Foreskin keratinocyte (primary cell): ENCODE measurements at places on chromosomes 13 and 19. TPM values are rescaled to one million over a fixed set of nuclear protein-coding genes. Genes with fewer than 3 reads are reported as not detected.

The PLK5 gene
- not detected in 2 replicates for total RNA-seq

GRCh38 chr13:105341256-105341655 is 1194.2 kb downstream of the EFNB2 start:
- no peak for DNase-seq

DNA sequence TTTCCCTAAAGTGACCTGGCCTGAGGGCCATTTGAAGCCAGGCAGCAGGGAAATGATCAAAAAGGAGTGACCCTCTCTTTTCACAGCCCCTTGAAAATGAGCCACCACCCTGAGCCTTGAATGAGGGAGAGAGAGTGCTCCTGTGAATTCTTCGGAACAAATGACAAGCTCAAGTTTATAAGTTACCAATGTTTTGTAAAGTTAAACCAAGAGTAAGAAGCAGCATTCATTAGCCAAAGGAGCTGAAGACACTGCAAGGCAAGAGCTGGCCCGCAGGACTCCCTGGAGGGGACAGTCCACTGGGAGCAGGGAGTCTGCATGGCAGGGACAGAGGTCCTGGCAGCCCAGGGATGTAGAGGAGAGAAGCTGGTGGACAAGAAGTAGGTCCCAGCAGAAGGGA is 16.7 kb upstream of the CCNP start:
- no peak for DNase-seq

The NMRK2 gene
- not detected in 2 replicates for total RNA-seq

GRCh38 chr13:110221406-110222117 is 85.4 kb downstream of the COL4A1 start:
- no peak for DNase-seq

- DNase-seq: peak; percentile 32
These were observed at the start of gene PCDH9 for GRCh38 chr13:67229481-67230403. Gene PCDH9 (minus strand): TSS chr13:67230336. CDS start chr13:67228440, 1,896 bp downstream.

DNA sequence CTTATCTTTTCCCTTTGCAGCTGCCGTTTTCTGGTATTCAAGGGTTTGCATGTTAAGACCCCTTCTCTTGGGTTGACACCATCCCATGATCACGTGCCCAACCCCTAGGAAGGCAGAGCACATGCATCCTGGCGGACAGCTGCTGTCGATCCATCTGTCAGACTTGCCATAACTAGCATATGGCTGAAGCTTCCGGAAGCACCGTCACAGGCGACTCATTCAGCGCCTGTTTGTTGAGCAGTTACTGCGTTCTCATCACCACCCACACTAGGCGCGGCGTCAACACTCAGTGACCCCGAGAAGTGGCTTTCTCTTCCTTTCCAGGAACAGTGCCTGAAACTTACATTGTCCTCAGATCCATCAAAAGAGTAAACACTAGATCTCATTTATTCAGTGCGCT is 93.6 kb downstream of the SOX1 start:
- DNase-seq: no peak

- DNase-seq: no peak
These were observed 7.7 kb upstream of the WDR18 start for GRCh38 chr19:976476-976875.

GRCh38 chr13:36124236-36124822 is 6.9 kb downstream of the DCLK1 start:
- no peak for DNase-seq

DNA sequence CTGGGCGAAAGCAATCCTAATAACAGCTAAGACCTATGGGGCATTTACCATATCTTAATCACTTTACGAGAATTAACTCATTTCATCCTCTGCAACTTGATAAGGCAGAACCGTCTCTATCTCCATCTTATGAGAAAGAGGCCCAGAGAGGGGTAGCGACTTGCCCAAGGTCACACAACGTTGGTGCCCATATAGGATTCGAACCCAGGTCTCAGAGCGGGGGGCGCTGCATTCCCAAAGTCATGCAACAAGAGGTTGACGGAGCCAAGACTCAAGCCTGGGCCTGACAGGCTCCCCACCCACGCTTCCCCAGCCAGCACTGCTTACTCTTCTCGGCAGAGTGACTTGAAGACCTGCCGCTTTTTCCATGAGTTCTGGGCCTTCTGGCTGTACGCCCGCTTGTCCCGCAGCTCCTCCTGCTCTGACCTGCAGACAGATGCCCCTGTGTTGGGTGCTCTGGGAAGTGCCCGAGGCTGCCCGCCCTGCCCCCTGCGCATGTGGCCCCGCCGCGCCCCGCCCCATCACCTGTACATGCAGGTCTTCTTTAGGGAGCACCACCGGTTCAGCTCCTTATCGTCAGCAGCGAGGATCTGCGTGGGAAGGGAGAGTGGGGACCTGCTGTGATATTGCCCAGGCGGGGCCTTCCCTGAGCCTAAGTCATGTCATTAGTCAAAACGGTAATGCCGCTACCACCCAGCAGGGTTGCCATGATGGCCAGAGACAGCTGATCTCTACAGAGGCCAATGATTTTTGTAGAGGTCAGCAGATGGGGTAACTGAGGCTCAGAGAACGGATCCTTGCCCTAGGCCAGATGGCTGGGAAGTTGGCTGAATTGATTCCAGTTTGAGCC is 10.8 kb downstream of the KRI1 start:
- peak; percentile 85 for DNase-seq
